ENCODE measurements at places on chromosomes 3 and 15. TPM values are rescaled to one million over a fixed set of nuclear protein-coding genes. Genes with fewer than 3 reads are reported as not detected.

The DPPA2 gene
- not detected for total RNA-seq

The NAALADL2 gene
- 9.5 TPM for total RNA-seq

The CCR3 gene
- 0.09 TPM for total RNA-seq

The PDCD7 gene
- 11.8 TPM for total RNA-seq

The TMC3 gene
- not detected for total RNA-seq

The FBXO40 gene
- total RNA-seq: not detected

The GOLGA6L7 gene
- not detected for total RNA-seq

The MORC1 gene
- not detected for total RNA-seq

The LYZL4 gene
- total RNA-seq: not detected

The ATP10A gene
- 2.5 TPM for total RNA-seq

The BTLA gene
- 0.16 TPM for total RNA-seq

The ALDH1L1 gene
- not detected for total RNA-seq

The MEX3B gene
- total RNA-seq: 6.0 TPM

The MNS1 gene
- 1.9 TPM for total RNA-seq

The CLDN16 gene
- total RNA-seq: not detected

The GRK7 gene
- not detected for total RNA-seq

The C3orf70 gene
- total RNA-seq: 0.34 TPM

The PRSS50 gene
- not detected for total RNA-seq

The THUMPD3 gene
- total RNA-seq: 63.3 TPM

The RYR3 gene
- under 0.01 TPM for total RNA-seq

The CORO2B gene
- total RNA-seq: 10.1 TPM

The PRR20G gene
- total RNA-seq: not detected

The GPR149 gene
- total RNA-seq: not detected

The RAB27A gene
- total RNA-seq: 7.5 TPM

The CFAP92 gene
- under 0.01 TPM for total RNA-seq

The GOLGA6D gene
- total RNA-seq: under 0.01 TPM

The ZNF106 gene
- total RNA-seq: 127 TPM

The NMNAT3 gene
- total RNA-seq: 0.60 TPM

The ULK3 gene
- total RNA-seq: 8.2 TPM

The SMAD6 gene
- total RNA-seq: 37.2 TPM

The SMCO1 gene
- total RNA-seq: not detected

The MRPS25 gene
- total RNA-seq: 13.1 TPM

The TCAIM gene
- 10.5 TPM for total RNA-seq

The SEMA6D gene
- 4.9 TPM for total RNA-seq

The WDR6 gene
- 73.6 TPM for total RNA-seq

The COL8A1 gene
- total RNA-seq: 18.3 TPM

The EMC7 gene
- 35.1 TPM for total RNA-seq

The CDC25A gene
- total RNA-seq: 0.94 TPM

The SLC12A8 gene
- total RNA-seq: 2.8 TPM

The NLGN1 gene
- 2.9 TPM for total RNA-seq

The SPRED1 gene
- 50.1 TPM for total RNA-seq

The RFTN1 gene
- total RNA-seq: 59.6 TPM

The GP9 gene
- not detected for total RNA-seq

The ANKUB1 gene
- total RNA-seq: not detected

The NKTR gene
- total RNA-seq: 27.8 TPM

The CIDEC gene
- total RNA-seq: not detected

The RHCG gene
- total RNA-seq: 0.16 TPM

The SCG5 gene
- 24.3 TPM for total RNA-seq

The GOLGA6B gene
- under 0.01 TPM for total RNA-seq

The ROPN1B gene
- total RNA-seq: not detected

The PAK6 gene
- total RNA-seq: 0.16 TPM

The TMEM40 gene
- total RNA-seq: not detected

The ADAMTS17 gene
- not detected for total RNA-seq

The HESX1 gene
- 0.79 TPM for total RNA-seq

The VEPH1 gene
- total RNA-seq: 24.0 TPM

The SLC24A5 gene
- not detected for total RNA-seq

The FBXW12 gene
- not detected for total RNA-seq

The SLC9C1 gene
- total RNA-seq: not detected

Measured in bronchial smooth muscle cell (primary cell).